Activated CD4-positive, alpha-beta T cell treated with anti-CD3 and anti-CD28 coated beads for 1 hour (primary cell): ENCODE measurements at places on chromosomes 16 and 17.

GRCh38 chr16:1082952-1083675, 10.6 kb downstream of the SSTR5 start:
- no peak for DNase-seq

GRCh38 chr16:69921127-69921526, 30.0 kb upstream of the CLEC18A start:
- no peak for DNase-seq

GRCh38 chr16:66572356-66572755, 6.1 kb downstream of the CMTM1 start:
- no peak for DNase-seq

- DNase-seq = no peak
Observed at GRCh38 chr16:15676506-15676905, 26.5 kb downstream of the NDE1 start.

- DNase-seq = no peak
Observed at GRCh38 chr17:30600830-30601494, 123.8 kb downstream of the GOSR1 start.

GRCh38 chr17:35578929-35579432, 610 bp upstream of the PEX12 start:
- no peak for DNase-seq

DNA sequence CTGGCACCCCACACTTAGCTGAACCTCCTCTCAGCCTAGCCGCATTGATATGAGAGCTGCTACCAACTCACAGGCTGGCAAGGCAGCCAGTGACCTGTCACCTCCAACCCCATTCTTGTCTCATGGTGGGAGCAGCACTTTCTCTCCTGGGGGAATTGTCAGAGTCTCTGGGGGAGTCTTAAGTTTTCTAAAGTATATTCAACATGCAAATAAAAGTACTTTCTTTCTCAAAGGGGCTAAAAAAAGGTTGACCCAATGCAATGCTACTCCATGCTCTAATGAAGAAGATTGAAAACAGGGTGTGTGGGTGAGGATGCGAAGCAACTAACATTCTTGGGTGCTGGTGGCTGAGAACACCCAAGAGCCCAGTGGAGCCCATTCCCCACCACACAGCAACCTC, 53.1 kb upstream of the SREBF1 start:
- DNase-seq = no peak

DNA sequence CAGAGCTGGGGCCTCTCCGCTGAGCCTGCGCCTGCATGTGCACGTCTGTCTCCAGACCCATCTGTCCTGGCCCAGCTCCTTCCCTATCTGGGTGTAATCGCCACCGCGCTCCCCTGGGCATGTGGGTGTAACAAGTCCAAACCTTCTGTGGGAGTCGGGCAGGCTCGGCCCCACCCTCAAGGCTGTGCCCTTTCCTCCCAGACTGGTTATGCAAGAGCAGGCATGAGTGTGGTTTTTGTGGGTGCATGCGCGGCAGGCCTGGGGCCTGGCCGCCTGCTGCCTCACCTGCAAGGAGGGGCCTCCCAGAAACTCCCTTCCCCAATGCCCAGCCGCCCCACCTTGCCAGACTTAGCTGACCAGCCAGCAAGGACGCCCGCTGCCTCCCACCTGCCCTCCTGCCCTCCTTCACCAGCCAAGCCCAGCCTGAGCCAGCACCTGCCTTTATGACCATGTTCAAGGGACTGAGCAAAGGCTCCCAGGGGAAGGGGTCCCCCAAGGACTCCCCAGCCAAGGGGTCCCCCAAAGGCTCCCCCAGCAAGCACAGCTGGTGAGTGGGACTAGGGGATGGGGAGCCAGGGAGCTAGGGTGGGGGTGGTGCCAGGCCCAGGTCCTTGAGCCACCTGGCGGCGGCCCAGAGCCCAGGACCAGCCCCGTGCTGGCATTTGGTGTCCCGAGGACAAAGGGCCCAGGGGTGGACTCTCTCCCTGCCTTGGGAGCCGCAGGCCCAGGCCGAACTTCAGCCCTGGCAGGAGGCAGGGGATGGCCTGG, at the start of gene EVPLL:
Gene EVPLL, plus strand, starts transcription at position 342 of the 768 bp plus-strand sequence. CDS start 3,160 bp downstream, outside the sequence.
- DNase-seq = no peak

- DNase-seq = no peak
Observed at GRCh38 chr17:48441231-48441711, 11.3 kb upstream of the SKAP1 start.

GRCh38 chr17:78174870-78175642, 6.7 kb downstream of the SYNGR2 start:
- no peak for DNase-seq

DNA sequence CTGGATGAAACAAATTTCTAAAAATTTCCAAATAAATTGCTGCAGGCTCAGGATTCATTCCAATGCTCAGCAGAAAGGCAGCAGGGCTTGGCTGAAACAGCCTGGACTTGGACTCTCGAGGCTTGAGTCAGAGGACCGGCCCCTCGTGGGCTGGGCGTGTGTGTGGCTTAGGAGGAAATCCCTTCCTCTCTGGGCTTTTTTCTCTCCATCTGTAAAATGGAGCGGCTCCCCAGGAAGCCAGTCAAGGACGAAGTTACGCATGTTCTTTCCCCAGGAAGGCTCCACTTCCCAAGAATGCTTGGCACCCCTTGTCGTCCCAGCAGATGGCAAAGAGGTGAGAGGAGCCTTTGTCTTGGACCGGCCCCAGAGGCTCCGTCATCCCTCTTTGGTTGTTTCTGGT, 13.5 kb downstream of the SLC46A1 start:
- no peak for DNase-seq

- no peak for DNase-seq
Observed at GRCh38 chr16:80006241-80007215, 406.0 kb upstream of the MAF start.

DNA sequence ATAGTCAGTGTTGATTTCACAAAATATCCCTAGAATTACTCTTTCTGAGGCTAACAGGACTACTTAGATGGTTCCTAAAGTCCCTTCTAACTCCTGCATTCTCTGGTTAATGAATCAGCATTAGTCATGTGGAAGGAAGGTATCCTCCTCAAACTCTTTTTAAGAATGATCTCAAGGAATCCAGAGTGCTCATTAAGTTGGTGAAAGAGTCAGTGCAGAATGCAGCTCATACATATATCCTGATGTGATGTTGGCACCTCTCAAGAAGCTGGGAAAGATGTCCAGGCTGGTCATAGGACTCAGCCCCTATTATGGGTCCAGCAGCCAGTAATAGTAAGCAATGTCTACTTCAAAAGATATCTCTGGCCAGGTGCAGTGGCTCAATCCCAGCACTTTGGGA, 65.5 kb downstream of the PIGL start:
- DNase-seq = no peak

- DNase-seq = no peak
Observed at GRCh38 chr17:3004925-3005324, 58.5 kb downstream of the OR1D5 start.

DNA sequence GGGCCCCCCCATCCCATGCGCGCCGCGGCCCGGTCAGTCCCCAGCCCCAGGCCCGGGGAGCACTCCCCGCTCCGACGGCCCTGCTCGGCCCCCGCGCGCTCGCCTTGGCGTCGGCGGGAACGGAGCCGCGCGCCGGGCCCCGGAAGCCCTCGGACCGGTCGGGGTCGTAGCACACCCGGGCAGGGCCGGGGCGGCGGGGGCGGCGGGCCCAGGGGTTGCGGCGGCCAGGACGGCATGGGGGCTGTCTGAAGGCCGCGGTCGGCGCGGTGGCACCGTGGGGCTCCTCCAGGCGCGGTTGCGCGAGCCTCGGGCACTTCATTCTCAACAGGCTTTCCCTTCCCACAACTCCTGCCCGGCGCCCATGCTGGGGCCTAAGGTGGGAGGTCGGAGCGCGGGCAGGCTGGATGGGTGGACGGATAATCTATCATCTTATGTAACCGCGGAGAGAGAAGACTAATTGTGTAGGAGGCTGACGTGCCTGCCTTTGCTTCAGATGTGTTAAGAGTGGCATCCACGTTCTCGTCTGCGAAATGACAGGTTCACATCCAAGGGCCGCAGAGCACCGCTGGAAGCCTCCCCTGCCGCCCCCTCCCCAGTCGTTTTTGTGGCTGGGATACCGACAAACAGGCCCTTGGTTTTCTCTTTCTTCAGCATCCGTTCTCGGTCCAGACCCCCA, 708 bp downstream of the BAIAP2 start:
- no peak for DNase-seq

GRCh38 chr17:55897301-55897700, 146.4 kb downstream of the PCTP start:
- DNase-seq = no peak

DNA sequence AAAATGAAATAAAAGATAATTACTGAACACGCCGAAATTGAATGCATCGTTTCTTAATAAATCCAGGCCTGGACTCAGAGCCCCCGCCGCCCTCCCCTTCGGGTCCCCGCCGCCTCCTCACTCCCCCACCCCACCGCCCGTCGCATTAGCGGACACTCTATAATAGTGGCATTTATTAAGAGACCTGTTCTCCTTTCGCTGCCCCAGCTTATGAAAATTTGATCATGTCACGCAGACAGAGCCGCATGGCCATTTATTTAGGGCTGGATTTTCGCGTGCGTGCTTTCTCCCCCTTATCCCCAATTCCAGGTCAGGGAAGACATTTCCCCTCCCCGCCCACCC, 6.3 kb upstream of the HOXB2 start:
- no peak for DNase-seq

DNA sequence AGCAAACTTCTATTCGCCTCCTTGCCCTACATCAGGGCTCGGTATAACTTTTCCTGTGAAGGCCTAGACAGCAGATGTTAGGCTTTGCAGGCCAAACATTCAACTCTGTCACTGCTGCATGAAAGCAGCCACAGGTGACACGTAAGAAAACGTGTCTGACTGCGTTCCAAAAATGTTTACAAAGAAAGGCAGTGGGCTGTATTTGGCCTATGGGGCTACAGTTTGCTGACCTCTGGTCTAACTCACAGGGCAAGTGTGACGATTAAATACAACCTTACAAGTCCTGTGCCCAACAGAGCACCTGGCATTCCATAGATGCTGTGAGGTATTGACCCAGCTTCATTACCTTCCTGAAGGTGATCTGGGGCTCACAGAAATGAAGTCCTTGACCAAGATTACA, 79.4 kb downstream of the USP31 start:
- no peak for DNase-seq

DNA sequence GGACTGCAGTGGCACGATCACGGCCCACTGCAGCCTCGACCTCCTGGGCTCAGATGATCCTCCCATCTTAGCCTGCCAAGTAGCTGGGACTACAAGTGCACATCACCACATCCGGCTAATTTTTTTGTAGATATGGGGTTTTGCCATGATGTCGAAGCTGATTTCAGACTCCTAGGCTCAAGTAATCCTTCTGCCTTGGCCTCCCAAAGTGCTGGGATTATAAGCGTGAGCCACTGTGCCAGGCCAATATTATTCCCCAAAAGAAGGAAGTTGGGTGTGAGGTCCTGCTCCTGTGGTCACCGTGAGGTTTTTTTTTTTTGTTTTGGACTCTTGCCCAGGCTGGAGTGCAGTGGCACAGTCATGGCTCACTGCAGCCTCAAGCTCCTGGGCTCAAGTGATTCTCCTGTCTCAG, 1.5 kb downstream of the AMZ2 start:
- DNase-seq = no peak

- DNase-seq = no peak
Observed at GRCh38 chr17:9431620-9432019, 144.0 kb downstream of the STX8 start.

GRCh38 chr17:56471696-56472095, 121.8 kb upstream of the NOG start:
- DNase-seq = no peak

DNA sequence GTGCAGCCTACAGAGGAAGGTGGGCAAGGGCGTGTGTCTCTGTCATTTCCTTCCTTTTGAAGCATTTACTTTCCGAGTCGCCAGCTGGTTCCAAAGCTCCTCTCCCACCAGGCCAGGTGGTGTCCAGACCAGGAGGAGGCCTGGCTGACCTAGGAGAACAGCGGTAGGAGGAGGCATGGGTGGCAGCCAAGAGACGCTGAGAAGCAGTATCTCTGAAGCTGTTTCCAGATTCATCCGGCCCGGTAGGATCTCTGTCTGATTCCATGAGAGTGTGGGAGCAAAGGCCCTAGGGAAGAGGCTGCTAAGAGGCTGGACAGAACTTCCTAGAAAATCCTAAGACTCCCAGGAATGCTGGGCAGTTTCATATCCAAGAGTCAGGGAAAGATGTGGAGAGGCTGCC, 20.3 kb downstream of the MEOX1 start:
- DNase-seq = no peak

GRCh38 chr16:31143011-31143693, 6.7 kb downstream of the PRSS36 start:
- DNase-seq = no peak

DNA sequence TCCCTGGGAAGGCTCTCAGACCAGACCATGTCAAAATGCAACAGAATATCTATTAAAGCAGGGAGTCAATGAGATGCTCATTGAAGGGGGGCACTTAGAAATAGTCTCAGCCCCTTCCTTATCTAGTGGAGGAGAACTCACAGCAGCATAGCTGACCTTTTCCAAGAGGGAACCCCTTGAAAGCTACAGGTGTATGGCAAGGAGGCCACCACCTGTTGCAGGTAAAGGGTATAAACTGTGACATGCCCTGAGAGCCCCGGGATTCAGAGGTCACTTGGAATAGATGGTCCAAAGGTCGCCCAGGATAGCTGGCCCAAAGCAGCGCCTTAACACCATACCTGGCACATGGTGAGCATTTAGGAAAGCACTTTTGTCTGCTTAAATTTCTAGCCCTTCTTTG, 120.2 kb upstream of the RPL38 start:
- no peak for DNase-seq

DNA sequence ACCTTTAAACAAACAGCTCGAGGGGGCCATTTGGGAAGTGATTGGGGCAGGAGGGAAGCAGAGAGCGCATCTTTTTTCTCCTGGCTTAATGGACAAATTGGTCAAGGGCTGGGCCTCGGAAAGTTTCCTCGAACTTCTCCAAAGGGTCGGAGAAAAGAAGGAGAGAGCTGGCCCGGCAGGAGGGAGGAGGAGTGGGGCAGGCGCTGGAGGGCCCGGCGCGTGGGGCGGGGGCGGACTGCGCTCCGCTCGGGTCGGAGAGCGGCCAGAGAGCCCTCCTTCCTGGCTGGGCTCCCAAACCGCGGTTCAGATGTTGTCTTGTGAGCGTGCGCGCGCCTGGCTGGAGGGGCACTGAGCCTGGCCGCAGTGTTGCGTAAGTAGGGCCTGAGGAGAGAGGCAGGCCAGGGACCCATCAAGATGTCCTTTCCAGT, 1.2 kb downstream of the MMP2 start:
- DNase-seq = no peak

- no peak for DNase-seq
Observed at GRCh38 chr16:66120656-66121055, 245.8 kb upstream of the CDH5 start.

GRCh38 chr16:86353148-86353547, 157.2 kb upstream of the FOXF1 start:
- no peak for DNase-seq
